ENCODE measurements at places on chromosomes 11 and 22. TPM values are rescaled to one million over a fixed set of nuclear protein-coding genes. Genes with fewer than 3 reads are reported as not detected.

DNA sequence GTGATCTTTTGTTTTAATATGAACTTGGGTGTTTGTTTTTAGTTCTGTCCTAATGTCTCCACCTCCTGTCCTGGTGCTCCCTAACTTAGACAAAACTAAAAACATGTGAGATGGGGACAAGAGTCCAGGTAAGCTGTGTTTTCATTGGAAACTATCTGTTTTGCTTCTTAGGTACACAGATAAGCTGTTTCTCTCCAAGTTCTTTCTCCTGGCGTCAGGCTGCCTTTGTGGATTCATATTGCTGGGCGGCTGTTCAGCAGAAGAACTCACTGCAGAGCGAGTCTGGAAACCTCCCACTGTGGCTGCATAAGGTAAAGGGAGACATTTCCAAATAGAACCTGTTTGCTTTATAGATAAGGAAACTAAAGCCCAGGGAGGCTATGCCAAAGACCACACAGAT lies 24.7 kb downstream of the PANX1 start:
- no peak overlapping the region for H3K4me3 ChIP-seq
- peaks cover 4% of the 10 kb centered on the region for H3K36me3 ChIP-seq
- H3K27ac ChIP-seq = no peak overlapping the region
- peaks cover 6% of the 10 kb centered on the region for H3K4me1 ChIP-seq
- no peaks in the 10 kb centered on the region for H3K27me3 ChIP-seq

- H3K27ac ChIP-seq = no peak overlapping the region
- no peak overlapping the region for H3K4me3 ChIP-seq
- H3K27me3 ChIP-seq = no peaks in the 10 kb centered on the region
- no peaks in the 10 kb centered on the region for H3K36me3 ChIP-seq
- DNase-seq = no peak
- no peaks in the 10 kb centered on the region for H3K4me1 ChIP-seq
Observed at GRCh38 chr11:43243927-43244326, 67.9 kb upstream of the API5 start.

DNA sequence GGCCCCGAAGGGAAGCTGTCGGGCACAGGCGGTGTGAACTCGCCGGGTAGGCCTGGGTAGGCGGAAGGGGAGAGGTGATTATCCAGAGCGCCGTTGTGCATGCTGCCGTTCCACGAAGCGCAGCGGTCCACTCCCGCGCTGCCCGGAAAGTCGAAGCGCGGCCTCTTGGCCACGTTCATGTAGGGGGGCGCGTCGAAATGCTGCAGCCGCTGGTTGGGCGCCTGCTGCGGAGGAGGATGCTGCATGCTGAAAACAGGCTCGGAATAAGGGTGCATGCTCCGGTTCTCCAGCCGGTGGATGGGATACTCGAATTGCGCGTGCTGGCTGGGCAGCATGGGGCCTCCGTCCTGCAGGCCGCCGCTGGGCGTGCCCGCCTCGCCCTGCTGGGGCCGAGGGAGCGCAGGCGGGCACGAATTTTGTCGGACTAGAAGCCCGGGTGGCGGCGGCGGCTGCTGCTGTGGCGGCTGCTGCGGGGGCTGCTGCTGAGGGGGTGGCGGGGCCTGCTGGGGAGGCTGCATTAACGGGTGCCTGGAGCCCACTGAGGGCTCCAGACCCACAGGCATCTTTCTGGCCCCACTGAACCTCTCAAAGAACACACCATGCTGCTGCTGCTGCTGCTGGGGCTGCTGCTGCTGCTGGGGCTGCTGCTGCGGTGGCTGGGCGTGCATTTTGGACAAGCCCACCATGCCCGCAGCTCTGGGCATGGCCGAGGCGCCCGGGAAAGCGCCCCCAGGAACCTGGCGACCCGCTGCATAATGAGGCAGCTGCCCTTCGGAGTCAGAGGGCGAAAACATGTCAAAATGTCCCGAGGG lies 2.3 kb downstream of the MN1 start:
- peak overlapping the region; percentile 69 for H3K4me3 ChIP-seq
- peak overlapping the region; percentile 83 for H3K27ac ChIP-seq
- peaks cover 34% of the 10 kb centered on the region for H3K4me1 ChIP-seq
- H3K36me3 ChIP-seq = no peaks in the 10 kb centered on the region
- no peak for DNase-seq

- peak overlapping the region; percentile 75 for H3K27ac ChIP-seq
- H3K36me3 ChIP-seq = no peaks in the 10 kb centered on the region
- no peaks in the 10 kb centered on the region for H3K27me3 ChIP-seq
- H3K4me3 ChIP-seq = no peak overlapping the region
- H3K4me1 ChIP-seq = peaks cover 9% of the 10 kb centered on the region
Observed at GRCh38 chr11:130390071-130390758, 38.2 kb downstream of the ADAMTS8 start.

- no peak overlapping the region for H3K4me3 ChIP-seq
- H3K27me3 ChIP-seq = peaks cover 10% of the 10 kb centered on the region
- DNase-seq = no peak
- no peak overlapping the region for H3K27ac ChIP-seq
Observed at GRCh38 chr11:116353589-116353988, 419.2 kb downstream of the BUD13 start.

DNA sequence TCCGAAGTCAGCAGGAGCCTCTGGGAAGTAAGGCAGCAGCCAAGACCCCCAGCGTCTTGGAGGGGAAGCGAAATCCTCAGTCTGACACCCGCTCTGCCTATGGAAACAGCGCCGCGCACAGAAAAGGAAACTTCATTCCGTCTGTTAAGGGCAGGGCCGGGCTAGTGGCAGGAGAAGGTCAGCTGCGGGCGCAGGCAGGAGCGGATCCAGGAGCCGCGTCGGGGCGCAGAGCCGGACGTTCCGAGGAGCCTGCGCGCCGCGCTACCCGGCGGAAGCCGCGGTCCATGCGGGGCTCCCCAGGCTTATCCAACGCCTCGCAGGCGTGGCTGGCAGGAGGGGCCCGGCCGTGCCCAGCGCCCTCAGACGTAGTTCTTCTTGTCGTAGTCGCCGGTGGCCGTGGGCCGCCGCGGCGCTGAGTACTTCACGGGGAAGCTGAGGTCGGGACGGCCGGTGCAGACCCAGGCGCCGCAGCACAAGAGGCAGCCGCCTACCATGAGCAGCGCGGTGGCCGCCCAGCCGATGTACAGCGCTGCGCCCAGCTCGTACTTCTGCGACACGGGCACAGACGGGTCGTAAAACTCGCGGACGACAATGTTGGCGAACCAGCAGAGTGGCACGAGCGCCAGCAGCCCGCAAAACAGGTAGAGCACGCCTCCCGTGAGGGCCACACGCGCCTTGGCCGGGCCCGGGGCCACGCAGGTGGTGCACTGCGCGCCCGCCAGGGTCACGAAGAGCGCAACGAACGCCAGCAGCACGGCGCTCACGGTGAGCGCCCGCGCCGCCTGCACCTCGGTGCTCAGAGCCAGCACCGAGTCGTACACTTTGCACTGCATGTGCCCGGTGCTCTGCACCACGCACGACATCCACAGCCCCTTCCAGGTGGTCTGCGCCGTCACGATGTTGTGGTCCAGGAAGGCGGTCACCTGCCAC lies 705 bp downstream of the CLDN5 start:
- peak overlapping the region; percentile 48 for H3K27ac ChIP-seq
- H3K27me3 ChIP-seq = peaks cover 51% of the 10 kb centered on the region
- peak overlapping the region; percentile 44 for H3K4me3 ChIP-seq
- no peaks in the 10 kb centered on the region for H3K36me3 ChIP-seq

GRCh38 chr11:130197386-130198035 lies 37.9 kb downstream of the ST14 start:
- H3K4me3 ChIP-seq = no peak overlapping the region
- H3K4me1 ChIP-seq = no peaks in the 10 kb centered on the region
- peaks cover 33% of the 10 kb centered on the region for H3K36me3 ChIP-seq
- no peaks in the 10 kb centered on the region for H3K27me3 ChIP-seq
- H3K27ac ChIP-seq = no peak overlapping the region

- no peaks in the 10 kb centered on the region for H3K27me3 ChIP-seq
- no peaks in the 10 kb centered on the region for H3K36me3 ChIP-seq
Observed at GRCh38 chr11:128187835-128188234, 399.5 kb downstream of the ETS1 start.

GRCh38 chr11:75326439-75326810 lies 25.0 kb downstream of the ARRB1 start:
- no peaks in the 10 kb centered on the region for H3K36me3 ChIP-seq
- peaks cover 79% of the 10 kb centered on the region for H3K4me1 ChIP-seq
- peak overlapping the region; percentile 86 for H3K27ac ChIP-seq
- H3K27me3 ChIP-seq = no peaks in the 10 kb centered on the region
- H3K4me3 ChIP-seq = no peak overlapping the region
- no peak for DNase-seq

GRCh38 chr11:95415837-95416304 lies 184.9 kb upstream of the SESN3 start:
- no peak for DNase-seq
- H3K27ac ChIP-seq = no peak overlapping the region
- no peaks in the 10 kb centered on the region for H3K36me3 ChIP-seq
- no peak overlapping the region for H3K4me3 ChIP-seq

DNA sequence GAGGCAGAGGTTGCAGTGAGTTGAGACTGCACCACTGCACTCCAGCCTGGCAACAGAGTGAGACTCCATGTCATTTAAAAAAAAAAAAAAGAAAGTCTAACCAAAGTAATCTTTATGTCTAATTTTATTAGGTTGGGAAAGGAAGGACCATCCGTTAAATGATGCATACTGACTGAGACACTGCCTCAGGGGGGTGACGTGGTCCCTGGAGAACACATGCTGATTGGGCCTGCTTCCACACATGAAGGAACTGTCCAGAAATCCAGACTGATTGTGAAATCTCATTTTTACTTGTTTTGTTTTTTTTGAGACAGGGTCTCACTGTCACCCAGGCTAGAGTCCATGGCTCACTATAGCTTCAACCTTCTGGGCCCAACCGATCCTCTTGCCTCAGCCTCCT lies 5.5 kb downstream of the SF3A1 start:
- H3K27me3 ChIP-seq = no peaks in the 10 kb centered on the region
- H3K36me3 ChIP-seq = peaks cover 43% of the 10 kb centered on the region
- no peak for DNase-seq
- H3K4me3 ChIP-seq = no peak overlapping the region

DNA sequence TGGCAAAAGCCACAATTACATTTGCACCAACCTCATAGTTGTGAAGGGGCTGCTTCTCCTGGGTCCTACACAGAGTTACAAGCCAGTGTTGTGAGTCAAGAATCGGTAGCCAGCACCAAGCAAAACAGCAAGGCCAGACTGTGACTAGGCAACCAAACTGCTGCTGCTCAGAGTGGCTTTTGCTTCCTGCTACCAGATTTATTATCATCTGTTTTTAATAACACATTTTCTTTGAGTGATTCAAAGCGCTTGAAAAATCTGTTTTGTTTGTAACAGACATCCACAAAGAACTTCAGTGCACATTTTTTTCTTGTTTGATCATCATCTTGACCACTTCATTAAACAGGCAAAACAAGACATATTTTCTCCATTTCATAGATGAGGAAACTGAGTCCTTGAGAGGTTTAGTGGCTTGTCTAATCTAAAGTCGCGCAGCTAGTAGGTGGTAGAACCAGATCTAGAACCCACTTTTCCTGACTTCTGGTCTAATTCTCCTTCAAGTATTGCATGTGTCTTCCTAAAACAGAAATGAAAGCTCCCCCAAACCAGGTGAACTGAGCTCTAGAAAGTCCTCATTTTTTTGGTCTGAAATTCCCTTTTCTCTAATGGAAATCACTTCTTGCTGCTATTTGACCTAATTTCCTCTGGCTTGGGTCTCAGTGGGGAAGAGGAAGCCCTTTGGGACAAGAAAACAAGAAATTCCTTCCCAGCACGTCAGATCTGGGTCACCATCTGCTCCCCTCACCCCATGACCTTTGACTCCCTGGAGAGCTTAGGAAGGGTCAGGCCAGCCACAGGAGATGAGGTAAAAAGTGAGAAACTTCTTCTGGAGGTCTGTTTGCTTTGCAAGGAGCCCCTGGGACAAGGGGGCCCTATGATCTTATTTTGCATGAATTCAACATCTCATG lies 39.9 kb downstream of the CWC15 start:
- no peak overlapping the region for H3K4me3 ChIP-seq
- no peak overlapping the region for H3K27ac ChIP-seq
- H3K36me3 ChIP-seq = no peaks in the 10 kb centered on the region
- no peak for DNase-seq

- no peaks in the 10 kb centered on the region for H3K36me3 ChIP-seq
- peaks cover 31% of the 10 kb centered on the region for H3K4me1 ChIP-seq
- H3K27me3 ChIP-seq = no peaks in the 10 kb centered on the region
- DNase-seq = no peak
Observed at GRCh38 chr22:30289980-30290313, 642 bp upstream of the CASTOR1 start.

- DNase-seq = no peak
- no peaks in the 10 kb centered on the region for H3K36me3 ChIP-seq
- no peak overlapping the region for H3K4me3 ChIP-seq
- no peaks in the 10 kb centered on the region for H3K4me1 ChIP-seq
- H3K27me3 ChIP-seq = no peaks in the 10 kb centered on the region
Observed at GRCh38 chr11:123544631-123545375, 109.6 kb downstream of the SCN3B start.

- H3K27ac ChIP-seq = peak overlapping the region; percentile 17
- H3K27me3 ChIP-seq = no peaks in the 10 kb centered on the region
- no peak for DNase-seq
- peaks cover 6% of the 10 kb centered on the region for H3K36me3 ChIP-seq
Observed at GRCh38 chr22:50360578-50360977, 17.5 kb downstream of the PPP6R2 start.

DNA sequence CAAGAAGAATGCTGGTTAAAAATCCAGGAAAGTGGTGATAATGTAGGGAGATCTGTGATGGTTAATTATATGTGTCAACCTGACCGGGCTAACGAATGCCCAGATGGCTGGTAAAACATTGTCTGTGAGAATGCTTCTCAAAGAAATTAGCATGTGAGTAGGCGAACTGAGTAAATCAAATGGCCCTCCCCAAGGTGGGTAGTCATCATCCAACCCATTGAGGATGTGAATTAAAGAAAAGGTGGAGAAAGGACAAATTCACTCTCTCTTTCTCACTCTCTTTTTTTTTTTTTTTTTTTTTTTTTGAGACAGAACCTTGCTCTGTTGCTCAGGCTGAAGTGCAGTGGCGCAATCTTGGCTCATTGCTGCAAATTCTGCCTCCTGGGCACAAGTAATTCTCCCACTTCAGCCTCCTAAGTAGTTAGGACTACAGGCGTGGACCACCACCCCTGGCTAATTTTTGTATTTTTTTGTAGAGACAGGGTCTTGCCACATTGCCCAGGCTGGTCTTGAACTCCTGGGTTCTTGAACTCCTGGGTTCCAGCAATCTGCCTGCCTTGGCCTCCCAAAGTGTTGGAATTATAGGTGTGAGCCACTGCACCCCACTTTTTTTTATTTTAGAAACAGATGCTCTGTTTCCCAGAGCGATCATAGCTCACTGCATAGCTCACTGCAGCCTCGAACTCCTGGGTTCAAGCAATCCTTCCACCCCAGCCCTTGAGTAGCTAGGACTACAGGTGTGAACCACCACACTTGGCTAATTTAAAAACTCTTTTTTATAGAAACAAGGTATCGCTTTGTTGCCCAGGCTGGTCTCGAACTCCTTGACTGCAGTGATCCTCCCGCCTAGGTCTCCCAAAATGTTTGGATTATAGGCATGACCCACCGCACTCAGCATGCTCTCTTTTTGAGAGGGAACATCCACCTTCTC lies 22.0 kb upstream of the P2RY6 start:
- peak overlapping the region; percentile 17 for H3K27ac ChIP-seq
- H3K27me3 ChIP-seq = no peaks in the 10 kb centered on the region
- peak; percentile 6 for DNase-seq
- no peaks in the 10 kb centered on the region for H3K4me1 ChIP-seq
- H3K36me3 ChIP-seq = no peaks in the 10 kb centered on the region

- no peak overlapping the region for H3K4me3 ChIP-seq
- no peaks in the 10 kb centered on the region for H3K27me3 ChIP-seq
- H3K36me3 ChIP-seq = no peaks in the 10 kb centered on the region
- no peaks in the 10 kb centered on the region for H3K4me1 ChIP-seq
- no peak for DNase-seq
Observed at GRCh38 chr11:134759855-134760254, 347.8 kb upstream of the B3GAT1 start.

Gene MUC15
- total RNA-seq = not detected

Gene ADAMTS15
- total RNA-seq = 8.2 TPM

Gene SPA17
- total RNA-seq = 5.6 TPM

Gene OR51E2
- total RNA-seq = 0.37 TPM

Gene QSER1
- total RNA-seq = 20.5 TPM

Gene KRTAP5-3
- not detected for total RNA-seq

Gene CRYBB1
- total RNA-seq = 6.4 TPM
